ENCODE measurements at places on chromosomes 1 and 21.

- DNase-seq: no peak
Observed at GRCh38 chr1:81023187-81023724, 777.5 kb upstream of the ADGRL2 start.

GRCh38 chr1:231828182-231828920 is 201.8 kb downstream of the DISC1 start:
- DNase-seq: no peak

DNA sequence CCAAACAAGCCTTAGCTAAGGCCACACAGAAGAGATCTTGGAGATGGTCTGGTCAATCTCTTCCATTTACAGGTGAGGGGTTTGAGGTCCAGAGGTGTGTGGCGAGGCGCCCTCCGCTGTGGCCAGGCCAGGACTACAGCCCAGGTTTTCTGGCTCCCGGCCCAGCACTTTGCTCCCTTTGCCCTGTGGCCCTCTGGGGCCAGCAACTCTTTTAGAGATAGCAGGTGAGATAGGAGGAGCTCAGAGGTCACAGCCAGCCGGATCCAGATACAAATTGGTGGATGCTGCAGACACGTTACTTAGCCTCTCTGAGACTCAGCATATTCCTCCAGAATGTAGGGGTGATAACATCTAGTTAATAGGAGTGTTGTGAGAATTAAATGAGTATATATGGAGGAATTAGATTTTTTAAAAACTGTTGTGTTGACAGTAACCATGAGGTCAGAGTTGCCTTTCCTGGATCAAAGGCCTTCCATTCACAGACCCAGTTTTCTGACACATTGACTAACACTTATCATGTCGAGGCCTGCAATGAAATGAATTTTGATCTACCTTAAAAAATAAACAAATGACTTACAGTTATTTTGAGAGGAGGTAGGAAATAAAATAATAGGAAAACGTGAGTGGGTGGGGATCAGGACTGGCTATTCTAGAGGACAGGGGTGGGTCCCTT is 16.6 kb downstream of the TEX35 start:
- no peak for DNase-seq

- no peak for DNase-seq
Observed at GRCh38 chr1:84997667-84998600, 1.0 kb upstream of the MCOLN2 start.

GRCh38 chr21:30248844-30249243 is 32.9 kb upstream of the CLDN8 start:
- DNase-seq: no peak

DNA sequence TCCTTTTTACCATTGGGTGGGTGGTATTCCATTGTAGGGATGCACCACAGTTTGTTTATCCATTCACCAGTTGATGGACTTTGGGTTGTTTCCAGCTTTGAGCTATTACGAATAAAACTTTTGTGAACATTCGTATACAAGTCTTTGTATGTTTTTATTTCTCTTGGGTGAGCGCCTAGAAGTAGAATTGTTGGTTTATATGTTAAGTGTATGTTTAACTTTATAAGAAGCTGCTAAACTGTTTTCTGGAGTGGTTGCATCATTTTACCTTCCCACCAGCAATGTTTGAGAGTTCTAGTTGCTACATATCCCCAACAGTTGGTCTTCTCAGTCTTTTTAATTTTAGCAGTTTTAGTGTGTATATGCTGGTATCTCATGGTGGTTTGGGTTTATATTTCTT is 132.5 kb downstream of the PEX14 start:
- DNase-seq: no peak

- peak; percentile 15 for DNase-seq
Observed at GRCh38 chr21:45534636-45535331, 7.5 kb downstream of the SLC19A1 start.

- no peak for DNase-seq
Observed at GRCh38 chr1:216173376-216173995, 249.8 kb downstream of the USH2A start.

DNA sequence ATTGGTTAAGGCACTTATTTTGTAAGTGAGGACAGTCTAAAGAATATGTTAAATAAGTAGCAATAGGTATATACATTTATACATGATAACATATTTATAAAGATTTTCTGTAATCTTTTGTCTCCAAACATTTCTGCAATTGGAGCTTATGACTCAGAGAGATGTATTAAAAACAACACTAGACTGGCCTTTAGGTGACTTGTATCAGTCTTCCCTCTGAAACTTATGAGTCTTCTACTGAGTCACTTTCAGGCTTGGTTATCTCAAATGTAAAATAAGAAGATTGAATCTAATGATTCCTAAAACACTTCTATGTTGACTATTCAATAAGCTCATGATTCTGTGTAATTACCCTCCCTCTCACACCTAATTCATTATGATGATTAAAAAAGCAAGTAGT is 672.6 kb upstream of the NEGR1 start:
- DNase-seq: no peak

- no peak for DNase-seq
Observed at GRCh38 chr1:116716391-116716790, 37.8 kb upstream of the CD2 start.

DNA sequence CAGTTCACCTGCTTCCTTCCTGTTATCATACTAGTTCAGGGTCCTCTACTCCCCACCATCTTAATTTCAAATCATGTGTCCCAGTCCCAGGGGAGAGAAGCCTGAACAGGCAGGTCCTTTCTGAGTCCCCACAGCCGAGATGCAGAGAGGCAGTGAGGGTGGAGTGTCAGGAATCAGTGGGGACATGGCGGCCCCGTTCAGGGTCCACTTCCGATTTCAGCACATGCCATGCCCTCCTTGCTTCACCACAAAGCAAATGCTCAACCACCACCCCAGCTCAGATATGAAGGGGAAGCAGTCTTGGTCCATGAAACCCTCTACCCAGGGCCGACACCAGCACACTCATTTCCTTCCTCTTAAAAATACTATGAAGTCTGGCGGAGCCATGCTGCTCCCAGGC is 5.2 kb upstream of the SEMA4A start:
- no peak for DNase-seq

GRCh38 chr1:160405331-160405877 is 5.0 kb downstream of the VANGL2 start:
- DNase-seq: no peak

DNA sequence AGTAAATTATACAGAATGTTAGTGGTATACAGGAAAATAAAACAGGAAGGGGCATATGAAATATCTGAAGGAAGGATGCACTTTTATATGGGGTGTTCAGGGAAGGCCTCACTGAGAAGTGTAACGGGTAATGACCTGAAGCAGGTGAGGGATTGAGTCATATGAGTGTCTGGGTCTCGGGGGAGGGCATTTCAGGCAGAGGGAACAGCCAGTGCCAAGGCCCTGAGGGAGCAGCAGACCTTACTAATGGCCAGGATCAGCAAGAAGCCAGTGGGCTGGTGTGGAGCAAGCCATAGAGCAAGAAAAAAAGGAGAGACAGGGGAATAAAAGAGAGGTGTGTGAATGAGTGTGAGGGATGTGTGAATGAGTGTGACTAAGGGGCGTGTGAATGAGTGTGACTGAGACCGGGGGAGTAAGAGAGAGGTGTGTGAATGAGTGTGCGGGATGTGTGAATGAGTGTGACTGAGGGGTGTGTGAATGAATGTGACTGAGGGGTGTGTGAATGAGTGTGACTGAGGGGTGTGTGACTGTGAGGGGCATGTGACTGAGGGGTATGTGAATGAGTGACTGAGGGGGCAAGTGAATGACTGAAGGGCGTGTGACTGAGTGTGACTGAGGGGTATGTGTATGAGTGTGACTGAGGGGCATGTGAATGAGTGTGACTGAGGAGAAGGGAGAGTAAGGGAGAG is 107.2 kb downstream of the GLIS1 start:
- no peak for DNase-seq

GRCh38 chr1:206790502-206791250 is 18.4 kb upstream of the IL10 start:
- DNase-seq: no peak

- no peak for DNase-seq
Observed at GRCh38 chr1:98940069-98940721, 64.5 kb downstream of the PLPPR5 start.

DNA sequence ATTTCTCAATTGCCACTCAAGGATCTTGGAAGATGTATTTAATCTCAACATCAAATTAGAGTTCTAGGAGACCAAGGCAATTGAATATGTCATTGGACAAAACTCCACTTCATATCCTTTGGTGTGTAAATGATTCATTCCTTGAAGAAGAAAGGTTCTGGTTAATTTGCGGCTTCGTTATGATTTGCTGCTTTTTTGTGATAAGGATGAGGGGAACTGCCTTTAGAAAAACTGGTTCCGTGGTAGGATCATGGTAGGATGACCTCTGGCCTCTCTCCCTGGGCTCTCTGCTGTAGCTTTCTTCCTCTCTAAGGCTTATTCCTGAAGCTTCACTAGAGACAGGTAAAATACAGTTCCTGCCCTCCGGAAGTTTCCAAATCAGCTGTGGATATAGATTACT is 51.5 kb upstream of the ERRFI1 start:
- no peak for DNase-seq

- no peak for DNase-seq
Observed at GRCh38 chr1:84884671-84885389, 8.2 kb downstream of the LPAR3 start.

DNA sequence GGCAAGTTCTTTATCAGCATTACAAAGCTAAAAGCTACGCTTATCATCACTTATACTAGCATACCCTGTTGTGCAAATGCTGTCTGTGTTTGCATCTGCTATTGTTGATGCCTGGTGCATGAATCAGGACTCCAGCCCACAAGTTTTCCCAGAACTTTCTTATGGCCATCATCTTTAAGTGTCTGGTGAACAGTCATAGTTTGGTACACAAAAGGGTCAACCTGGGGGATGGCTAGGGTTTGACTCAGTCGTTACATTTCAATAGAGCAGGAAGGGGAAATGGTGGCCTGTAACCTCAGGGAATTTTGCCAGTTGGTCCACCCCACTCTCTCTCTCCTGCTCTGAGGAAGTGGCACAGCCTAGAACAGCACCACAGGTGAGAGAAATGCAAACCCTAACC is 35.4 kb downstream of the SELL start:
- DNase-seq: no peak

GRCh38 chr1:21219674-21220073 is 43.0 kb upstream of the EIF4G3 start:
- DNase-seq: no peak

GRCh38 chr21:23401278-23401677 is 2206.0 kb downstream of the MRPL39 start:
- no peak for DNase-seq

DNA sequence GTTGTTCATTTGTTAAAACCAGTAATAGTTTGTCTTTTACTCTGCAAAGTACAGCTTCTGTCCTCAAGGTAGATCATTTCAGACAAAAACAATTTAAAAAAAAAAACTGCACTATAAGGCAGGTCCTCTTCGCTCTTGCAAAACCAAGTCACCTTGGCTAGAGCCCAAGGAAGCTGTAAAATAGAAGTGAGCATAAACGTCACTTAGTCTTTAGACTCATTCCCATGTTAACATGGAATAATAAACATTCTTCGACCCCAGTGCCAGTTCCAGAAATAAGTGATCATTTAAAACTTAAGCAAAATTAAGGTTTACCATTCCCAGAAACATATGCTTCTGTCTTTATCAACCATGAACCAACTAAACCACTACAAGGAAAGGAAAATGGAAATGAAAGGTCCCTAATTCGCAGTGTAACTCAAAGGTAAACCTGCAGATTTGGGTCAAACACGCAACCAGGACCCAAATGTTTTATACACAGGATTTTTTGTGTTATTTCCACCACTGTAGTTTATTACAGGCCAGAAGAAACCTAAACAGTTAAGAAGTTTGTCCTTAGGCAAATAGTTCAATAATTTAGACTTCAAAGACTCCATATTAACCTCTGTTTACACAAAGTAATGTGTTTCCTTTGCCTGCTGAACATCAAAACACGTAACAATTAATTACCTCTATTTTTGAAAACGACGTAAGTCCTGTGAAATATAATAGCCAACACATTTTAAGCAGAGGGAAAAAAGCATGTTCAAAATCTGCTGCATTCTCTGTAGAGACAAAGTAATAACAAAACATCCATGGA is 54.6 kb downstream of the TGFBR3 start:
- no peak for DNase-seq

DNA sequence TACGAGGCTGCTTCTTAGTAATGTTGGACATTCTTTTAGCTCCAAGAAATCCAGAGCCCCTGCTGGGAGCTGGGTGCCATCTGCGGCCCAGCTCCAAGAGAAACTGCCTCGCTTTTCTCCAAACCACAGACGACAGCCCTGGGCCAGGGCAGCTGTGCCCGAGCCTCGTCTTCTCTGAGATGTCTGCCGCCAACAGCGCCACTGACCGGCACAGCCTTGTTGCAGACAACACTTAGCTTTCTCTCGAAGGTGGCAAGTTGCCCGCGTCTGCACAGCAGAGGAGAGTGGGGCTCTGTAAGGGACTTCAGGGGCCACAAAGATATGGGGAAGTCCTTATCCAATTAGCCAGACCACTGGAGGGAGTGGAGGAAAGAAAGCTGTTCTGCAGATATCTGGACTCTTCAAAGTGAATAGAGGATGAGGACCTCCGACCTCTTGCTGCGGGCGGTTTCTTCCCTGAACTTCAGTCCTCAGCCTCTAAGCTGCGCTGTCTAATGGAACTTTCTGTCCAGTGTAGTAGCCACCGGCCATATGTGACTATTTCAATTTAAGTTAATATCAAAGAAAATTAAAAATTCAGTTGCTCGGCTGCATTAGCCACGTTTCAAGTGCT is 63.9 kb upstream of the DISP3 start:
- DNase-seq: no peak

DNA sequence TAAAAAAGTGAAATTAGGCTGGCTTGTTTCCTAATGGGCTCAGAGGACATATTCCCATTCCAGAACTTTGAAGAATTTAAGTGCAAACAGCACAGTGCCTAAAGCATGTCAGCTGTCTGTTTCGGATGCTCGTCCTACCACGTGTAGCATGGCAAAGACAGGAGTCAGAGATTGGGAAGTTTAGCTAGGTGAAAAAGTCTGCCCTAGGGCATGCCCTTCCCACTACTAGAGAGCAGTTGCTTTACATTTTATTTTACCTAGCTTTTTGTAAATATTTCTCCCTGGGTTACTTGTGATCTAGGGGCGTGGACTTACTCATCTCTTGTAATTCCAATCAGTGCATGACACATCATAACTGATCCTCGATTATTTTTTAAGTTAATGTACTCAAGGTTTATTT is 111.1 kb downstream of the LMO4 start:
- no peak for DNase-seq

DNA sequence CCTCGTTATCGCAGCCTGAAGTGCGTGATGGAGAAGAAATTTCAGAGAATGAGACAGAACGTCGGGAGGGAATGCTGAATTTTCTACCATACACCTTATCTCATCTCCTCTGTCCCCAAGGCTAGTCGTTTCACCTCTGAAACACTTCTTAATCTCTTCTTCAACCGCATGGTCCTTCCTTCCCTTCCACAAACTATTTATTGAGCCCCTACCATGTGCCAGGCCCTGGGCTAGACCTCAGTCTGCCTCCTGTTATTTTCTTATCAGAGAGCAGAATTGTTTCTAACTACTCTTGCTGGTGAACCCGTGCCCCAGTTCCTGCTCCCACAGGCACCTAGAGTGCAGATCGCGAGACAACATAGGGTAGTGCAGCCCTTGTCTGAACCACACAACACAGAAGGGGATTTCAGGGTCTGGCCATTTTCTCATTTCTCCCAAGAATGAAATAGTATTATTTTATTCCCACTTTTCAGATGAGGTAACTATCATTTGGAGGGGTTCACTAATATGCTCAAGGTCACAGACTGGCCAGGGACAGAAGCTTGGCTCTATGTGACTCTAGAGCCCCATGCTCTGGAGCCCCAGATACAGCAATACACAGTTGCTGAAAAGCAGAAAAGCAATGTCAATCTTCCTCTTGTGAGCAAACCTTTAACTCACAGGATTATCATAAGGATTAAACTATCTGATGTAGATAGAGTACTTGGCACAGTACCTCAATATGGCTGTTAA is 598 bp upstream of the ADIPOR1 start:
- peak; percentile 59 for DNase-seq

GRCh38 chr1:205812878-205813754 is at the start of gene SLC41A1:
SLC41A1 (minus strand) TSS chr1:205813198; CDS start chr1:205810441, 2,757 bp downstream.
- DNase-seq: peak; percentile 92
